MV-4-11 (cell line): ENCODE measurements at places on chromosomes 12 and 14.

DNA sequence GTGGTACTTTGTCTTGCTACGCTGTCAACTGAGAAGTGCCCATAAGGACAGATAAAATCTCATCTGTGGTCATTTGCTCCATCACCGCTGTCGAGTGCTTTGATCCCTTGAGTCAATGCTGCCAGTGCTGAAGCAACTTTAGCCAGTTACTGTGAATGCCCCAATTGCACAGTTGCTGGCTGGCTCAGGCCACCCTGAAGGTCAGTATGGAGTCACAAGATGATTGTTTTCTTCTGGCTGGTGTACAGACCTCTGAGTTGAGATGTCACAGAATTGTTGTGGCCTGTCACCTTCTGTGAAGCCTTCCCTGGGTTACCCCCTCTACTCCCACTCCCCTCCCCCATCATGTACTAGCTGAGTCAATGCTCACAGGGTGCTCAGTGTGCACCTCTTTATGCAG, 92.9 kb downstream of the PELI2 start:
- no peak for DNase-seq

- no peak for DNase-seq
Measured at GRCh38 chr12:62050785-62051184, 209.4 kb upstream of the USP15 start.

DNA sequence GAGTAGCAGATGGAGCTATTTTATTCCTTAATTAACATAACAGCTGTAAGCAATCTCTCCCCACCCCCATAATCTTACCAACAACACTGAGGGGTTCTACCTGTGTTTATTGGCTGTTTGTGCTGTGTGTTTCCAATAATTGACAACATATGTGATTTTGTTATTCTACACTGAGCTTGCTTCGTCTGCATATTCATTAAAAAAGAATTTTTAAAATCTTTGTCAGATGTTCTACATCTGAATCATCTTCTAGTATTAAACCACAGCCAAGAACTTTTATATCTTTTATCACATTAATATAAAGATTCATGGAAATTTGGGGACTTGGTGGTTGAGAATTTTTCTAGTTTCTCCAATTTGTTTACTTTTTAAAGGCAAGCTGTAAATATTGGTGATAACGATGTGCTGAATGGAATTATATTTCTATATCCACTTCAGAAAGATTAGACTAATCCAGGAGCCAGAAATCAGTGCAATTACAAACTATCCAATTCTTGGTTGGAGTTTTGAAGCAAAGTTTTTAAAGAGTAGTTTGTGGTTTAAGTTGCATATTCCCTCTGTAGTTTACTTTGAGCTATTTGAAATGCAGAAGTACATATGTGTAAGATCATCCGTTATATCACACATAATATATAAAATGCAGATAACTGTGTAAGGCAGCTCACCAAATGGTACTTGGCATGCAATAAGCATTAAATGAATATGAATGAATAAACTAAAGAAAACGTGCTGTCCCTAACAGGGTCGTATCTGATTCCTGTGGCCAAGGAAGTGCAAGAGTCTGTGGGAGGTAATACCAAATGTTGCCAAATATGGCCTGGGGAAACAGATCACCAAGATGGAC, 206.9 kb downstream of the PELI2 start:
- no peak for DNase-seq

DNA sequence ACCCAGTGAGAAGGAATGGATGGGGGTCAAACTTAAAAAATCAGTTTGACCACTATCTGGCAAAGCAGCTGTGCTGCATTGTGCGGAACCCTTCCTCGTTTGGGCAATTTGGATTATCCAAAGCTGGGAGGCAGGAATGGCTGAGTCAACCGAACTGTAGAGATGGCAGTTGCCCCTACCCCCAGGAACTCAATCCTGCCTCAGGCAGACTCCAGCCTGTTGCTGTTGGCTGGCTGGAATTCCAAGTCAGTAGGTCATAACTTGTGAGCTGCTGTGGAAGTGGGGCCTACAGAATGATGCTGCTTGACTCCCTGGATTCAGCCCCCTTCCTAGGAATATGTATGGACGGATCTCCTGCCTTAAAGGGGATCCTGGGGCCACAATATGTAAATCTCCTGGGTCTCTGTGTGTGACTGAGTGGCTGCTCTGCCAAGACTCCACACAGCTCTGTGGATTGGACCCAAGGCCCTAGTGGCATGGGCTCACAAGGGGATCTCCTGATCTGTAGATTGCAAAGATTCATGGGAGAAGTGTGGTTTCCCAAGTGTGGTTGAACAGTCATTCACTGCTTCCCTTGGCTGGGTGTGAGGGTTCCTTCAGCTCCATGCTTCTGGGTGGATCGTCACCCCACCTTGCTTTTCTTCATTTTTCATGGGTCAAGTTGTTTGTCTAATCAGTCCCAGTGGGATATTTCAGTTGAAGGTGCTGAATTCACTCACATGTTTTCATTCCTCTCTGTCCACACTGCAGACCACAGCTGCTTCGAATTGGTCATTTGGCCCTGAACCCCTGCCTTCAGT, 19.2 kb downstream of the LUM start:
- DNase-seq: peak; percentile 18

DNA sequence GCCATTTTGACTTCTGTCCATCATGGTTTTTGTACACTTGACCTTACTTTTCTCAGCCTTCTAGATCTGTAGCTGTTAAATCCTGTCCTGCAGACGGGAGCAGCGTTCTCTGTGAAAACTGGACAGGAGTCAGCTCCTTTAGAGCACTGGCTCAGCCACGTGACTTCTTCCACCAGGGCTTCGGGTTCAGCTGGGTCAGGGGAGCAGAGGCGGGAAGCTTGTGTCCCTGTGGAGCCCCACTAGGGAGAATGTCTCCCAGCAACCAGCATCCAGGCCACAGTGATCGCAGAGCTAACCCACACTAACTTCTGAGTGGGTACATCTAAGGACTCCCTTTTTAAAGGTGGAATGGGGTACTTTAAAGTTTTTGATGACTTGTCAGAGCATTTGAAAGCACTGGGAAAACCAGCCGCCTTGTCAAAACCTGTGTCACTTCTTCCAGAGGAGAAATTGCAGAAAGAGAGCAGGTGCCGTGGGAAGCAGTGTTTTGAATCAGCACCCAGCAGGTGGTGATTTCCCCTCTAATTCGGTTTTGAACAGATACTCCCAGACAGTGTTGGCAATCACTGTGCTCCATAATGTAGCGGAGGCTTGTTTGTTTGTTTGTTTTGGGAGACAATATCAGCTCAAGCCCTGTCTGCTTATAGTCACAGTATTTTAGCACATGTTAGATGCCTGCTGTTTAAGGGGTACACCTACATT, 17.9 kb downstream of the DERA start:
- no peak for DNase-seq

DNA sequence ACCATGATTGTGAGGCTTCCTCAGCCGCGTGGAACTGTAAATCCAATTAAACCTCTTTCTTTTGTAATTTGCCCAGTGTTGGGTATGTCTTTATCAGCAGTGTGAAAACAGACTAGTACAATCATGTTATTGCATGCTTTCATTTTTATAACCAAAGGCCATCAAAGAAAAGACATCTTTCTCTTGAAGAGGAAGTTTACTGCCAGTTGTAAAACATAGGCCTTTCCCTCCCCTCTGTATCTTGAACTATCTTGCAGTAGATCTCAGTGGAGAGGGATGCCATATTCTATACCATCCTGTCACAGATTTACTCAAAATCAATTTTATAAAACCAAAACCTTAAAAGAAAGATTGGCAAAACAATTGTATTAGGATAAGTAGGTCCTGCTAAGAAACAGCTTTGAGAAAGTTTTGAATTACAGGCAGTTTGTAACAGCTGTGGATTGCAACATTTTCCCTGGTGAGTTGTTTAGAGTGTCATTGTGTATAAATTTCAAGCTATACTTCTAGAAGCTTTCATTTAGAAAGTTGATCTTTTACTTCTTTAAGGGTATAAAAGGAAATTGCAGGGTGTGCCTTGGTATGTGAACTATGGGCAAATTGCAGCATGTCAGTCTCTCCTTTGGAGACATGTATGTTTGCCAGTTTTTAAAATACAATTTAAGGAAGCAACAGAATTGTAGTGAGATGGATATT, 128.0 kb downstream of the ATP23 start:
- peak; percentile 63 for DNase-seq

DNA sequence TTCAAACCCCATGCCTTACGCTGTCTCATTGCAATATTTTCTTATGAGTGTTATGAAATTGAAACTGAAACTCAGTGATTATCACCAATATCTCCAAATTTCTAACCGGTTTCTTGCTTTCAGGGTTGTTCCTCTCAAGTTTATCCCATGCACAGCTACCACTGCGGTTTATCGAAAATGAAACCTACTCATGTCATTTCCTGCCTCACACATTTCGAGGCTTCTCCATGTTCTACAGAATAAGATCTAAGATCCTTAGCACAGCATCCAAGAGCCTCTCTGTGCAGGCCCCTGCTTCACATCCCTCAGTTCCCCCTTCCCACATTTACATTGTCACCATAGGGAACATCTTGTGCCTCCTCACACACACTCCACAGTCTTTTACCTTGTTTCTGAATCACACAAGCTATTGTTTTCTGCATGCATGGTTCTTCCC, 45.5 kb upstream of the FAR2 start:
- peak; percentile 94 for DNase-seq

DNA sequence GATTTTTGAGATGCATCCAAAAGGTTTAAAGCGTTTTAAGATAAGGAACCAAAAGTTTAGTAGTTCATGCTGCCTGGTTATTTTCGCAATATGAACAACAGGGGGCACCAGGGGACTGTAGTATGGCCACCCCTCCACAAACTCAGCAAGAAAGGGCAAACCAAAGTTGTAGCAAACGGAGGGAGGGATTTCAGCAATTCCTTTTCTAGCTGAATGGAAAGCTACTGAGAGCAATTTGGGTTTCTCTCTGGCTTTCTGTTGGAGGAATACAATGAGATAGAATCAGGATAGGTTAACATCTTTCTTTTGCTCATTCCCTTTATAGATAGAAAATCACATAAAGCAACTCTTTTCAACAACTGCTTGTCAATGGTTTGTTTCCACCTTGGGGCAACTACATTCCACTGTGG, 62.5 kb downstream of the DRAM1 start:
- DNase-seq: peak; percentile 64

DNA sequence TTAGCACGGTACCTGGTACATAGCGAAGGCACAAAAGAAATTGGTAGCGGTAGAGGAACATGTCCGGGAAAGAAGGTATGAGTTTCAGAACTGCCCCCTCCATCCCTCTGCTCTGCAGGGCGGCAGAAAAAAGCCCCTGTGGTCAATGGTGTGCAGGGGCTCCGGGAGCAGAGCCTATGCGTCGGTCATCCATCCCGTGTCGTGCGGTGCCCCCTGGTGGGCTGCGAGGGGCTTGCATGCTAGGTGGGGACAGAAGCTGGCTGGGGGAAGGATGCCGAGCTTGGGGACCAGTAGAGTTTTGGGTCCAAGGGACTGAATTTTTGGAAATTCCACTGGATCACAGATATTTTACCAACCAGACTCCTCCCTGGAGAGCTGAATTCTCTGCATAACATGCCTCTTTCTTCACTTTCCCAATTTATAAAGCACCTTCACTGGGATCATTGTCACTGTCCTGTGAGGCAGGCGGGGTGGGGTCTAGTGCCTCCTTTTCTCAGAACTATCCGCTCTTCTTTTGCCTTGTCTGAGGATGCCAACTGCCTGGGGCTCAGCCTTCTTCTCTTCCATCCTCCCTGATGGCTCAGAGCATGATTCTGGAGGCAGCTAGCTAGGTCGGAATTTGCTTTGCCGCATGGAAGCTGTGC, 148.7 kb downstream of the SMOC1 start:
- peak; percentile 40 for DNase-seq

GRCh38 chr12:19639781-19640415, 200.6 kb downstream of the AEBP2 start:
- no peak for DNase-seq

DNA sequence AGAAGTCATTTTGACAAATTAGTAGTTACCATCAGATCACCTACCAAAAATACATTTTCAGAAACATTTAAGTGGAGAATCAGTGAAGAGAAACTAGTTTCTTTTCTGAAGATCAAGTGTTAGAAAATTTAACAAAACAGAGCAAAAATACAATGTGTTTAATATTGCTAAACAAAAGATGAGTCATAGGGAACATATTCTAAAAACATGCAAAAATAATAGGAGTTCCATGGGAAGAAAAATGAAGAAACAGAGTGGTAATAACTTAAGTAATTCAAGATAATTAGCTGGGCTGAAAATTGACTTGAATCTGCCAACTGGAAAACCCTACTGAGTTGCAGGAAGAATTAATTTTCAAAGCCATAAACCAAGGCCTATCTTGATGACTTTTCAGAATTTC, 111.5 kb upstream of the KITLG start:
- no peak for DNase-seq

DNA sequence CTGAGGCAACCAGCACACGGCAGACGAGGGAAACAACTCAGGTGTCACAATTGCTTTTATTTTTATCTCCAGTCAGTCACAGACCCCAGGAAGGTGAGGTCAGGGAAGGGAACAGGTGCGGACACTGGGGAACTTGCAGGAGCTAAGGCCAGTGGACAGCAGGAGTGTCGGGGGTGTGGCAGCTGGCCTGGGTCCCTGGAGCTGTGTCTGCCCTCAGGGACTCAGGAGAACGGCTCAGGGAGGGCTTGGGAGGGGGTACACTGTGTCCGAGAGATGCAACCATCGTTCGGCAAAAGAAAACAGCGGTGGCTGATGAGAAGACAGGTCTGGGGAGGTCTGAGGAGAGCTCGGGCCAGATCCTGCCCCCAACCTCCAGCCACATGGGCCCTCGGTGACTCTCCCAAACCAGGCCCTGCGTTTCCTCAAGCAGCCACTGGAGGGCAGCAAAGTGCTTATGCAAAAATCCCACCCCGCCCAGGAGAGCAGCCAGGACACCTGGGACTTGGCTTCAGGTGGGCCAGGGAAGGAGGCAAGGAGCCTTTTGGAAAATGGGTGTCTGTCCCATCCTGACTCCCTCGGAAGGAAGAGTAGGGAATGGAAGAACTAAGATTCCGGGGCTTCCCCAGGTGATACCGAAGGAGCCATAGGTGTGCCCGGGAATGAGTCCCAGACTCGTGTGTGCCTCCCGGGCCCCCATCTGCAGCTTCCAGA, 24.1 kb upstream of the BCDIN3D start:
- peak; percentile 26 for DNase-seq

DNA sequence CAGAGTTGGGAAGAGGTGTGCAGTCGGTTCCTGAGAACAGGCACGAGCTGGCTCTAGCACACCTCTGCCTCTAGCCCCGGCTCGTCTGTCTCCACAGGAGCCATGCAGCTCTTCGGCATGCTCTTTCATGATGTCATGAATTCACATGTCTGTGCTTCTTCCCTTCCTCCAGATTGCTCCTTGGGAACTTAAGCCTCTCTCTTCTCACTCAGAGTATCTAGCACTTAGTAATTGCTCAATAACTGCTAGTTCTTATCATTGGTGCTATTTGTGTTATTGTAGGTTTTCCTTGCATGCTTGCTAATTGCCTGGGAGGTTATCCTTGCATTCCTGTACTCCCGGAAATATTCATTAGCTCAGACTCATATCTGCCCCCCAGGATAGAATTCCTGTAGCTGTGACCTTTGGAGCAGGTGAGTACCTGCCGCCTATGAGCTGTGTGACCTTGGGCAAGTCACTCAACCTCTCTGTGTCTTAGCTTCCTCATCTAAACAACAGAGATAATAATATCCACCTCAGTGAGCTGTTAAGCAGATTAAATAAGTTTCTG, 19.5 kb downstream of the FAM181A start:
- no peak for DNase-seq

- DNase-seq: peak; percentile 28
Measured at GRCh38 chr12:97758194-97758501, 295.5 kb downstream of the RMST start.

GRCh38 chr12:87923361-87923760, 105.8 kb downstream of the C12orf50 start:
- DNase-seq: no peak

- DNase-seq: no peak
Measured at GRCh38 chr12:93836620-93837260, 159.6 kb downstream of the CRADD start.

GRCh38 chr14:32104803-32105202, 27.7 kb downstream of the ARHGAP5 start:
- no peak for DNase-seq
